Fibroblast of the aortic adventitia (primary cell): ENCODE measurements at places on chromosomes 12 and 14.

- peak; percentile 77 for DNase-seq
Observed at GRCh38 chr12:66035288-66035966, 95.1 kb downstream of the LLPH start.

DNA sequence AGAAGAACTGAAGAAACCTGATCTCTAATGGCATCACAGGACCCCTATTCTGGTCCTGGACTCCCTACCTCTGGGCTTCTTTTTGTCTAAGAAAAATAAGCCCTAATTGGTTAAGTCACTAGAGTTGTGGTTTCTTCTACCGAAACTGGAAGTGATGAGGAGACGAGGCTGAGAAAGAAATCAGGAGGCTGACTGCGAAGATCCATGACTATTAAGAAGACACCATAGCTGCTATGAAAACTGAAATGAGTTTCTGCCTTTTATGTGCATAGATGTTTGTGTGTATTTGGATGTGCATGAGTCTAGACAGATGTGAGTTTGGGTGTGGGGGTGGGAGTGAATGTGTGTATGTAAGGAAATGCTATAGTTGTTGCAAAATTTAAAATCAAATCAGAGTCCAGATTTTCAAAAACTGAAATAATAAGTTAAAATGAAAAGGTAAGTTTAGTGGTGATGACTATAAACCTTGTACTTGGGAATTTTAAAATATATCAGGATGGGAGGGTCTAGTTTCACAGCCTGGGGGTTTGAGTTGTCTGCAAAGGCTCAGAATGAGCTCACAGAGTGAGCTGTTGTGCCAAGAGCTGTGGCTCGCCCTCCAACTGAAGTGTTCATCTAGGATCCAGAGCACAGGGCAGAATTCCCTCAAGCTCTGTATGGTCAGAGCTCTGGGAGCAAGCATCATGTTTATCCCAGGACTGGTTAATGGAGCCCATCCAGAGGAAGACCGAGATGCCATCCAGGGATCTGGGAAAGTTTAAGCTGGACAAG is 94.9 kb downstream of the VCPKMT start:
- DNase-seq = no peak

GRCh38 chr12:67837876-67838275 is 151.4 kb upstream of the IFNG-AS1 start:
- no peak for DNase-seq

DNA sequence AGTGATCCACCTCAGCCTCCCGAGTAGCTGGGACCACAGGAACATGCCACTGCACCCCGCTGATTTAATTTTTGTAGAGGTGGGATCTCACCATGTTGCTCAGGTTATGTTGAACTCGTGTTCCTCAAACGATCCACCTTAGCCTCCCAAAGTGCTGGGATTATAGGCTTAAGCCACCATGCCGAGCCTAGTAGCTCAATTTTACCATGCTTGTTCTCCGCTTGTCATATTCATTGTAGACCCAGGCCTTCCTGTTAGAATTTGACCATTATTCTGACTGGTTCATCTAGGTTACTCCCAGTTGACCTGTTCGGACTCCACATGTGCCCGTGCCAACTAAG is 24.7 kb downstream of the TMBIM6 start:
- DNase-seq = no peak

- peak; percentile 56 for DNase-seq
Observed at GRCh38 chr12:132422381-132423043, 67.4 kb upstream of the FBRSL1 start.

GRCh38 chr12:89484470-89484869 is 40.1 kb downstream of the GALNT4 start:
- no peak for DNase-seq

- no peak for DNase-seq
Observed at GRCh38 chr14:20001863-20002262, at the start of gene OR4Q2. Gene OR4Q2, plus strand, starts transcription at chr14:20002163.

- DNase-seq = peak; percentile 9
Observed at GRCh38 chr14:66037361-66037760, 448.8 kb upstream of the CCDC196 start.

DNA sequence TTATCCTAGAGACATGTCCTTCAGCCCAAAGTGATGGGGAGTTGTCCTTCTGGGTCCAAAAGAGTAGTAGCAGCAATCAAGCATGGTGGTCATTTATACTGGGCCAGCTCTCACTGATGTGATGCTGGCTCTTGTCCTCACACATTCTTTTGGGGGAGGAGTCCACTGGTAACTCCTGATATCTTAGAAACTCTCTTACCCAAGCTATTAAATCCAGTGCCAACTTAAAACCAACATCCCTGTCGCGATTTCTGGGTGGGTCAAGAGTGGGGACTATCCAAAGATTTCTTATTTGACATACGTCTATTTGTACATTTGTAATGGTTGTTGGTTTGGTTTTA is 24.6 kb downstream of the DDX47 start:
- no peak for DNase-seq

- DNase-seq = no peak
Observed at GRCh38 chr12:112936264-112936663, 2.0 kb upstream of the OAS3 start.
